Stimulated activated CD4-positive, alpha-beta T cell treated with anti-CD3 and anti-CD28 coated beads, Interleukin-12 subunit alpha, Interleukin-12 subunit beta, amount 100 ng/mL, for 48 hours (primary cell): ENCODE measurements at places on chromosomes 1 and 21.

GRCh38 chr1:220430586-220430985 is 97.3 kb upstream of the MARK1 start:
- no peak for DNase-seq

GRCh38 chr1:106875622-106876021 is 180.9 kb upstream of the PRMT6 start:
- DNase-seq, result no peak

DNA sequence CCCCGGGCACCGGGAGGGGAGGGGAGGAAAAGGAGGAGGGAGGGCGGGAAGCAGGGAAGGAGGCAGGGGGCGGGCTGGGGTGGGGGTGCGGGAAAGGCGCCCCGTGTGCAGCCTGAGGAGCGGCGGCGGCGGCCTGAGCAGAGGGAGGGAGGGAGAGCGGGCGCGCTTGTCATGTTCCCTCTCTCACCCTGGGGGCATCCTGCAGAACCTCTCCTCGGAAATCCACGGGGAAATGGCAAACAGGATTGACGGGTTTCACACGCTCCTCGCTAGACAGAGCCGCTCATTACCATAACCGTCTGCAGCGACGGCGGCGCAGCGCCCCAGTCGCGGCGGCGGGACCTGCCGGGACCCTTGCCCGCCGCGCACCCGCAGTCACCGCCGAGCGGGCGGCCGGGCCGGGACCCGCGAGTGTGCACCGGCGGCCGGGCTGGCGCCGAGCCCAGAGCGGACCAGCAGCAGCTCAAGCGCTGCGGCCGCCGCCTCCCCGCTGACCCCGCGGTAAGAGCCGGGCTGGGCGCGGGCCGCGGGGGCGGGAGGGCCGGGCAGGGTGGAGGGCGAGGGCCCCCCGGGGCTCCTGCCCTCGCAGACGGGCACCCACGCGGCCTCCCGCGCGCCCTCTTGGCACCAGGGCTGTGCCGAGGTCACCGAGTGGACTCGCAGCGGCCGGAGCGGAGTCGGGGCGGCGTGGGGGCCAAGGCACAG is at the start of gene SERTAD4:
SERTAD4 (plus strand) TSS at position 286 of the 705 bp plus-strand sequence. CDS start 5,165 bp downstream, outside the sequence.
- no peak for DNase-seq

- no peak for DNase-seq
Observed at GRCh38 chr1:8706291-8706690, 111.1 kb downstream of the RERE start.

- no peak for DNase-seq
Observed at GRCh38 chr1:161114556-161114955, 3.3 kb downstream of the PFDN2 start.

DNA sequence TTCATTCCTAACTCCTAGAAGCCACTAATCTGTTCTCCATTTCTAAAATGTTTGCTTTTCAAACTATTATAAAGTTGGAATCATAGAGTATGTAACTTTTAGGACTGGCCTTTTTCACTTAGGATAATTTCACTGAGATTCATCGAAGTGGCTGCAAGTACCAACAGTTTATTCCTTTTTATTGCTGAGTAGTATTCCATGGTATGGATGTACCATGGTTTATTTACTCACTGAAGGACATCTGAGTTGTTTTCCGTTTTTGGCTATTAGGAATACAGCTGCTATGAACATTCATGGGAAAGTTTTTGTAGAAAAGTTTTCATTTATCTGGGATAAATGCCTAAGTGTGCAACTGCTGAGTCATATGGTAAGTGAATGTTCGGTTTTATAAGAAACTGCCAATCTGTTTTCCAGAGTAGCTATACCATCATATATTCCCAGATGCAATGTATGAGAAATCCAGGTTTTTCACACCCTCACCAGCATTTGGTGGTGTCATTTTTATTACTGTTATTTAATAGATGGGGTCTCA is 66.3 kb downstream of the SLC27A3 start:
- no peak for DNase-seq
